ACHN (cell line): ENCODE measurements at places on chromosomes 5 and 9.

- DNase-seq = no peak
Measured at GRCh38 chr5:27038476-27038875, at the start of gene CDH9. Gene CDH9 (minus strand): TSS chr5:27038586. CDS start chr5:26988333, 50,253 bp downstream.

GRCh38 chr9:110340306-110340705 lies 2.6 kb upstream of the TXNDC8 start:
- peak; percentile 10 for DNase-seq

- no peak for DNase-seq
Measured at GRCh38 chr9:127907867-127908659, 8.7 kb upstream of the ST6GALNAC6 start.

DNA sequence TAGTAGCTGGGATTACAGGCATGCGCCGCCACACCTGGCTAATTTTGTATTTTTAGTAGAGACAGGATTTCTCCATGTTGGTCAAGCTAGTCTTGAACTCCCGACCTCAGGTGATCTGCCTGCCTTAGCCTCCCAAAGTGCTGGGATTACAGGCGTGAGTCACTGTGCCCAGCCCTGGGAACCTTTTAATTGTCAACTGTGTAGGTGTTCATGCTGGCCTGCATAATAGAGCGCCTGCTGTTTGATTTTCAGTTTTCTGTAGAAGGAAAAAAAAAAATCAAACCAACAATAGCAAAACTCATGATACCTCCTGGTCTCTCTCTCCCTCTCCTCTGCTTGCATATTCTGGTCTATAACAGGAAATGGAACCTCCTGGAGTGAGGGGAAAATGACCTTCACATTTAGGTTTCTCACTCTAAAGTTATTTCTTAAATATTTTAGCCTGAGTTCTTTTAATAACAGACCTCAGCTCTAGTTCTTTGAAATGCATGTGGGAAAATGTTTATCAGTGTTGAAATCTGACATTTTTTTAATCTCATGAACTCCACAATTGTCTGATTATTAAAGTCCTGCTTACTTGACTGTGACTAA lies 51.7 kb downstream of the EXOSC2 start:
- DNase-seq = no peak

DNA sequence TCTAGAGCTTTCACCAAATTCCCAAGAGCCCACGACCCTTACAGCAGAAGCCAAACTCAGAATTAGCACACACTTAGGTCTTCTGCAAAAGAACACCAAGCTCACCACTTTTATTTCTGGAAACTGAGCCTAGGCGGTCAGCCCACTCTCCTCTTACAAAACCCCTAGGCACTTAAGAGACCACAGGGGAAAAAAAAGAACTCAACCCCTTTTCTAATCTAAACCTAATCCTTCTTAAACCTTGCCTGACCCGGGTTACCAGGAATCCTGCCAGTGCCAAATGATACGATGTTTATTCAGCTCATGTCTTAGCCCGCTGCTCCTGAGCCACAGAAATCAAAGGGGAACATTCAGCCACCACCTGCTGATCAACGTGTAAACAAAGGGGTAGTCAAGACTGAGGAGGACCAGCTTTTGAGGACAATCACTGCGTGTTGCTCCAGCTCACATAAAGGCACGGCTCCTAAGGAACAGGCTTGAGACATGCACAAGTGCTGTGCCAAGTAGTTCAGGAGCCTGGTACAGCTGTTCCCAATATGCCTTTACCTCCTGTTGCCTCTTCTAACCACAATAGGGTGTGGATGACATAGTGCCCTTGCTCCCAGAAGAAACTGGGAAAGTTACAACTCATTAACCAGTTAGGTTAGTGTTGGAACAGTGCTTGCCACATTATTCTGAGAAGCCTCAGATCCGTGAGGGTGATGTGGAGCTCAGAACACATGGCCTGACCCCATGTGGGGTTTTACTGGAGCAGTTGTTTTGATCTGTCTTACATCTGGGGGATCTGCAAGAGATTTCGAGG lies 49.3 kb downstream of the ZFAND5 start:
- DNase-seq = peak; percentile 88

- peak; percentile 77 for DNase-seq
Measured at GRCh38 chr9:88531920-88532698, 2.9 kb upstream of the NXNL2 start.

GRCh38 chr5:60077292-60077691 lies 183.8 kb upstream of the PDE4D start:
- DNase-seq = no peak

DNA sequence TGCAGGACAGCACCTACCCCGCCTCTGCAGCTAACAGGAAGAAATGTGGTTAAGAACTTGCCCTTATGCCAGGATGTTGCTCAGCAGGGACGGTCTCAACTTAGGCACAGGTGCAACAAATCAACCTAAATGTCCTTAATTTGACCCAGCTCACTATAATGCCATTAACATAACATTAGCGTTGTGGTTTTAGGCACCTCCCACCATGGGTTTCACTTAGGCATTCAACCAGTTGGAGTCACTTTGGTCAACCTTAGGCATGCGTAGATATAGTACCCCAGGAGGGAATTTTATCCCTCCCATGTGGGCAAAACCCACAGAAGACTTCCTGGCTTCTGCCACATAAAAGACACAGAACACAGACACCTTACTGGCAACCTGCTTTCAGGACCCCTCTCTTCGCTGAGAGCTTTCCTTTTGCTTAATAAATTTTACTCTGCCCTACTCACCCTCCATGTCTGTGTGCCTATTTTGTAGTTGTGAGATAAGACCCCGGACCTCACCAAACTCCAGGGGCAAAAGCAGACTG lies 8.7 kb upstream of the ERAP1 start:
- no peak for DNase-seq

DNA sequence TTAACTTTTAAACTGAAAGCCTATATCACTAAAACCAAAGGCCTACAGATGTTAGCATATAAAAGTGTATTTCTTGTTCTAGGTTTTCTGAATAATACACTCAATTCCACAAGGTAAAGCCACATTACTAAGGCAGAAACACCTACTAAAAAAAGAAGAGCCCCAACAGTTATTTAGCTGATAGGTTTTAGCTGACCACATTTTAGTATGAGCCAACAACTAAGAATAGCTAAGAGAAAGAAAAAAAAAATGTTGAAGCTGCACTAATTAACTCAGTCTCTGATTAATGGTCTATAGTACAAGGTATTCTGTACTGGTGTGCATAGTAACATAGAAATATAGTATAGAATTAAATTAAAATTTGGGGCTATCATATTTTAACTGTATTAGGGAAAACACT lies 23.5 kb downstream of the ZFR start:
- DNase-seq = no peak

- DNase-seq = no peak
Measured at GRCh38 chr9:86659413-86660046, 287.8 kb downstream of the GAS1 start.

GRCh38 chr9:6620353-6620752 lies 25.2 kb downstream of the GLDC start:
- DNase-seq = no peak

DNA sequence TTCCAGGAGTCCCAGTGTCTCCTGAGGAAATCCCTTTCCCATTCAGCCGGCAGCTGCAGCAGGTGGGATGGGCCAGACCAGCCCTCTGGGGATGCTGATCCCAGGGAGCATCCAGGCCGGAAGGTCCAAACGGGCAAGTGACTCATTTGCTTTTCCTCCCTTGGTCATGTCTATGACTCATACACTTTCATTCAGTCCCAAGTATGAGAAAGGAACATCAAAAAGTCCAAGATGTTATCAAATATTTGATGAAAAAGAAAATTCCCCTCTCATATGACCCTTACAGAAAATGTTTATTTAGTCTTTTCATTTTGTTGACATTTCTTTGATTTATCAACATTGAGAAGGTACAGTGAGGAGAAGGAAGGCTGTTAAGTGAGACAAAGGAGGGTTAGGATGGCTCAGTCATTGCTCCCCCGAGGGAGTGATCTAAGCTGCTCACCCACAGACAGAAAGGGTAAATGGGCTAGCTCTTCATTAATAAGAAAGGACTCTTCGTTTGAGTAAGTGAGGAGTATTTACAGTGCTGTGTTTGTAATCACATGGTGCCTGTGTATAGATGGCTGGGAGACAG lies 117.6 kb upstream of the ANKRD55 start:
- peak; percentile 87 for DNase-seq

GRCh38 chr9:20320921-20321320 lies 301.4 kb downstream of the MLLT3 start:
- no peak for DNase-seq

DNA sequence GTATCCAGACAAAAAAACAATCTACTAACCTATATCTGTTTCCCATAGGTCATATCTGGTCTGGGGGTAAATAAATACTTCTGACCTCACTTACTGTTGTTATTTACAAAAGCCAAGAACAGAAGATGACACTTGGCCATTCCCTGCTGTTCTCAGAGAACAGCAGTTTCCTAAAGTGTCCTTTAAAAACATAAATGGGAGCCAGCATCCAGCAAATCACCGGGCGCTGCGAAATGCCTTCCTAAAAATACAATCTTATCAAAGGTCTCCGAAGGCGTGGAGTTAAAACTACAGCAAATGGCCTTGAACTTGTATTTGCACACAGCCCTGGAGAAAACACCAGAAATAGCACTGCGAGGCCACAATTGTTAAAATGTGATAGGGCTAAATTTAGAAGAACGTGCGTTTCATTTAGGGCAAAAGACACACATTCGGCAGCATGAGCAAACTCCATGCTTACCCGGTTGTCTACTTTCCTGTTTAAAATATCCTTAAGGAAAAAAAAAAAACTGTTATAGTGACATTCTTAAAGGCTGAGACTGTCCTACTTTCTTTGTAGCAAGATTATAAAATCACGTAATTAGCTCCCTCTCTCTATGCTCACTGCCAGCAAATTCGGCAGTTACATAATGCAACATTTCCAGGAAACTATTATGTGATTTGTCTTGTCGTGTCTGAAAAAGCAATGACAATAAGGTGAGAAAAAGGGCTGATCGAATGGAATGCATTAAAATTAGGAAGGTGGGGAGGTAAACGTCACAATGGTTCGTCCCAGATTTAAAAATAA lies 1.5 kb downstream of the NFIL3 start:
- peak; percentile 42 for DNase-seq

- no peak for DNase-seq
Measured at GRCh38 chr5:90113108-90113507, 296.4 kb downstream of the CETN3 start.

DNA sequence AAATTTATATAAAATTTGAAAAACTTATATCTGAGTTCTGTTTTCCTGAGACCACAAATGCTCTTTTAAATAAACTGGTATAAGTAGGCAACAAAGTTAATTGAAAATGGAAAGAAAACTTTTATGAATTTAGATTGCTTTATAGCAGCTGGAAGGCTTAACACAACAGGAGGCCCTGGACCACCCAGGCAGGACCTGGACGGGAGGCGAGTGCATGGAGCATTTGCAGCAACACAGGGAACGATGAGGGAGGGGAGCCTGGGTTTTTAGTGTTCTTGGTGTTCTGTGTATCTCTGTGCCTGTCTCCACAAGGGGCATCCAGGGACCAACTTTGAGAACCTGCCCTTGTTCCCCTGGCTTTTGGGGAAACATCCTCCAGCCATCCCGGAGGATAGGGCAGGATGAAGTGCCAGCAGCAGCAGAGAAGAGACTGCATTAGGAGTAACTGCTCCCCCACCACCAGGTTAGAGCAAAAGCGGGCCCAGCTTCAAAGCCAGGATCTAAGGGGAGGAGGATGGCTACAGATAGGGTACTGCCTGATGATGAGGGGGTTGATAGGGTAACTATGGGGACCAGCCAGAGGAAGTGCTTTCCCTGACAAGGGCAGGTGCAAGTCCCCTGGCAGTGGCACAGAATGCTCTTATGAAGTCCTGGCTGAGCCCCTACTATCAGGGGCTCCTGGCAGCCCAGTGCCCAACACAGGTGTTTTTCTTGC lies 6.7 kb upstream of the SPATA31E1 start:
- DNase-seq = no peak

DNA sequence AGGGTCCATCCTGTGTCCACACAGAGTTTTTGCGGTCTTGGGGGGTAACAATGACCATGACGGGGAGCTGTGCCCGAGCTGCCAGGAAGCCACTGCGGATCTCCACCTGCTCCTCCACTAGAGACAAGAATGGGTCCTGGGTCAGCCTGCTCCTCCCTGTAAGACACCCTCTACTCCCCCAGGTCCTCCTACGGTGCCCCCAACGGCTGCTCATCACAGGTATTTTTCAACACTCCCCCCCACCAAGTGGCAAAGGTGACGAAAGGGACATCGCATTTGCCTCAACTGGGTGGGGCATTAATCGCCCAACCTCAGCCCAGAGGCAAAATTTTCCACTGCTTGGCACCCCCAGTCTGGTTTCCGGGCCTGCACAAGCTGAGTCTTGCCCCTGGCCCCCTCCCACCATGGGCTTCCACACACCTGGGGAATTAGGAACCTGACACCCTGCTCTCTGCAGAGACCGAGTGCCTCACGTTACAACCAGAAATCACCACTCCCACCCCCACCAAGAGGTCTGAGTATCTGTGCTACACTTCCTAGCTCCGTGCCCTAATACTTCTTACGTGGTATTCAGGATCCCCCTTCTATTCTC lies 9.6 kb downstream of the NOL6 start:
- DNase-seq = no peak

- DNase-seq = no peak
Measured at GRCh38 chr5:1143670-1143951, 31.7 kb upstream of the SLC12A7 start.

DNA sequence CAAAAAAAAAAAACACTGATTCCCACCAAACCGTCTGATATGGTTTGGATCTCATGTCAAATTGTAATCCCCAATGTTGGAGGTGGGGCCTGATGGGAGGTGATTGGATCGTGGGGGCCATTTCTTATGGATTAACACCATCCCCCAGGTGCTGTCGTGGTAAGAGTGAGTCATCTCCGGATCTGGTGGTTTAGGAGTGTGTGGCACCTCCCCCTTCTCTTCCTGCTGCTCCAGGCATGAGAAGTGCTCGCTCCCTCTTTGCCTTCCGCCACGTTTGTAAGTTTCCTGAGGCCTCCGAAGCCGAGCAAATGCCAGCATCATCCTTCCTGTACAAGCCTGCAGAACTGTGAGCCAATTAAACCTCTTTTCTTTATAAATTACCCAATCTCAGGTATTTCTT lies 45.2 kb downstream of the HSD17B3 start:
- DNase-seq = no peak

DNA sequence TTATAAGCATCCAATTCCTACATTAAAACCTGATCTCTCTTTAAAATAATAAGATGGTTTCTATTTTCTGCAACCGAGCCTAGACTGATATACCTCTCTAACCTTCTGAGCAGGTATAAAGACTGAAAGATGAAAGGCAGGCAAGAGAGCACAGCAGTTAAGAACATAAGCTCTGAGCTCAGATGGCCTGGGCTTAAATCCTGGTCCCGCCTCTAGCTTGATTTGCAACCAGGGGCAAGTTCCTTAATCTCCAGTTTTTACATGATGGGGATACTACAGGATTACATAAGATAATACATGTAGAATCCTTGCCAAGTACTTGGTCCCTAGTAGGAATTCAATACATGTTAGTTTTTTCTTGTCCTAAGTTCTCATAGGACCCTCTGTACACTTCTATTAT lies 33.9 kb downstream of the SLC24A2 start:
- no peak for DNase-seq

- no peak for DNase-seq
Measured at GRCh38 chr5:35303152-35303551, 72.9 kb upstream of the PRLR start.

GRCh38 chr5:155844542-155844941 lies 482.4 kb upstream of the SGCD start:
- DNase-seq = no peak

GRCh38 chr5:72107901-72108201 lies 576 bp downstream of the MAP1B start:
- DNase-seq = peak; percentile 42
